ENCODE measurements at places on chromosomes 4 and X.

- DNase-seq, result no peak
These were observed 124.7 kb upstream of the NALF2 start for GRCh38 chrX:69379412-69379811.

DNA sequence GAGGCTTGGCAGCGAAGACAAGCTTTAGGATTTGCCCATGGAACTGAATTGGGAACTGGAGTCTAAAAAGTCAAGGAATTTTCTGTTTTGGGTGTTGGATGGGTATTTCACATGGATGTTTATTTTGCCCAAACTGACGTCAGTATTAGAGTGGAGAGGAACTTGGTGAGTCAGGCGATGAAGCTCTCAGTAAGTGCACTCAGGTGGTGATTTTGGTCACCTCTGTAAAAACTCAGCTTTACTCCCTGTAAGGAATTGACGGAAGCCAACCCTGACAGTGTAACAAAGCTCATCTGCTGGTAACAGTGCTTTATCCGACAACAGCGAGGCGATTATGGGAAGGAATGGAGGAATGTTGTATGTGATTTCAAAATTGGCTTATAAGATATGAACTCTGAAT, 77.0 kb upstream of the PGRMC2 start:
- no peak for DNase-seq

DNA sequence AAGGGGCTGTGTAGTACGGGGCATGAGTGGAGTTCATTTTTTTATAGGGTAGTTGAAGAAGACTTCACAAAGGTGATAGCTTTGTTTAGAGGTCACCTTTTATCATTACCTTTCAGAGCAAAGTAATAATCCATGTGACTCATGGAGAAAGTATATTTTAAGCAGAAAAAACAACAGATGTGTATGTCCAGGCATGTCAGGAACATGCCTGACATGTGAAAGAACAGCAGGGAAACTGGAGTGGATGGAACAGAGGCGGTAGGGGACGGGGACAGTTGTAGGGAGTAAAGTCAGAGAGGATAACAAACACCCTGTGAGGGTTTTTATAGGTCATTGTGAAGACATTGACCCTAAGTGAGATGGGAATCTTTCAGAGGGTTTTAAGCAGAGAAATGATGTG, 107.6 kb downstream of the USP9X start:
- DNase-seq, result no peak

- DNase-seq, result no peak
These were observed 329.5 kb downstream of the KCTD8 start for GRCh38 chr4:44118971-44119680.

DNA sequence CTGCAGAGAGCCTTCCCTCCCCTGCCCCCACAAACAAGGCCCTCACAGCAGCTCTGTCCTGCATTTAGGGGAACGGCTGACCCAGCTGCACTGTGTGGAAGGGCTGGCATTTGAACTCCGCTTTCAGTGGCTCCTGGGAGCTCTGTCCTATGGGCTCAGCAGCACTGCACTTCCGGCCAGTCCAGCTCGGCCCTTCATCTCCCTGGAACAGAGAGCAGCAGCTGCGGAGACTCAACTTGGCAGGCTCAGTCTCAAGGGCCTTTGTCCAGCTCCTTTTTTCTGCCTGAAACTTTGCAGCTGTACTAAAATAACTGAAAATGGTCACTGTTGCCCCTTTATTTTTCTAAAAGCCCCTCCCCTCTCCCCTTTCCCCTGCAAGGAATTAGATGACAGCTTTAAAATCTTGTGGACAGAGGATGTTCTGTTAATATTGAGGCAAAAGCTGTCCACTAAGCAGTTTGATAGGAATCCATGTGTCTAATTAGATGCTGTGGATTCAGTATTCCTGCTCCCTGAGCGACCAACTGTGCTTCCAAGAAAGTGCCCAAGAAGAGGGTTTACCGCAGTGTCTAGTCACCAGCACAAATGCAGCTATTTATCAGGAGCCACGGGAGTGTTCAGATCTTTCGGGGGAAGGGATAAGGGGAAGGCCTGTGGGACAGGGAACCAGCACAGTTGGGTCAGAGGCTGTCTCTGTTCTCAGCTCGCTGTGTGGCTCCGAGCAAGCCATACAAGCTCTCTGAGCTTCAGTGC, 133.1 kb downstream of the AFAP1 start:
- no peak for DNase-seq

- DNase-seq, result no peak
These were observed 18.0 kb downstream of the GABRB1 start for GRCh38 chr4:47049347-47049746.

GRCh38 chr4:80803337-80803736, 227.2 kb upstream of the BMP3 start:
- no peak for DNase-seq

DNA sequence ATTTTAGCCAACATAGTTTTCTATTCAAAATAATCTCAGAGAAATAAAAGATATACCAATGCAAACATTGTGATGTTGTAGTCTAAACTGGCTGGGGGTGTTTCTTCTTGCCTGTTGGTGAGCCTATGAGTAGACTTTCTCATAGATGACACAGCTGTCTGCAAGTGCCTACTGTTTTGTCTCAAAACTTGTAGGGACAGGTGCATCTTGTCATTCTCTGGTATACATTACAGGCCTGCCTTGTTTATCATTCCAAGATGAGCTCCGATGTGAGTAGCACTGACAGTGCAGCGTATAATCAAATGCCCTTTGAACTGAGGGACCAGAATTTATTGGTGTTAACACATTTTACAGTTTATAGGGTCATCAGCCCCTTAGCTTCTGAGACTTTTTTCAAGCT, 353.8 kb downstream of the PRDM5 start:
- no peak for DNase-seq

- no peak for DNase-seq
These were observed 88.9 kb upstream of the CLDN34 start for GRCh38 chrX:9878146-9878820.

DNA sequence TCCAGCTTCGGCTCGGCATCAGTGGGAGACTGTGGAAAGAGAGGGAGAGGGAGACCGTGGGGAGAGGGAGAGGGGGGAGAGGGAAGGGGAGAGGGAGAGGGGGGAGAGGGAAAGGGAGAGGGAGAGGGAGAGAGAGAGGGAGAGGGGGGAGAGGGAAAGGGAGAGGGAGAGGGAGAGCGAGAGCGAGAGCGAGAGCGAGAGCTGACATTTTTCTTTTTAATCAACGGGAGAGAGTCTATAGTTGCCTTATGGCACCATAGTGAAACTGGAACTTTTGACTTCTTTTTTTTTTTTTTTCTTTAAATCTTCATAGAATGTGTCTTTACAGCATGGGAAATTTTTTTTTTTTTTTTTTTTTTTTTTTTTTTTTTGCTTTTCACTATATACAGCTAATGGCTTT, 94.7 kb upstream of the NUDT6 start:
- no peak for DNase-seq

DNA sequence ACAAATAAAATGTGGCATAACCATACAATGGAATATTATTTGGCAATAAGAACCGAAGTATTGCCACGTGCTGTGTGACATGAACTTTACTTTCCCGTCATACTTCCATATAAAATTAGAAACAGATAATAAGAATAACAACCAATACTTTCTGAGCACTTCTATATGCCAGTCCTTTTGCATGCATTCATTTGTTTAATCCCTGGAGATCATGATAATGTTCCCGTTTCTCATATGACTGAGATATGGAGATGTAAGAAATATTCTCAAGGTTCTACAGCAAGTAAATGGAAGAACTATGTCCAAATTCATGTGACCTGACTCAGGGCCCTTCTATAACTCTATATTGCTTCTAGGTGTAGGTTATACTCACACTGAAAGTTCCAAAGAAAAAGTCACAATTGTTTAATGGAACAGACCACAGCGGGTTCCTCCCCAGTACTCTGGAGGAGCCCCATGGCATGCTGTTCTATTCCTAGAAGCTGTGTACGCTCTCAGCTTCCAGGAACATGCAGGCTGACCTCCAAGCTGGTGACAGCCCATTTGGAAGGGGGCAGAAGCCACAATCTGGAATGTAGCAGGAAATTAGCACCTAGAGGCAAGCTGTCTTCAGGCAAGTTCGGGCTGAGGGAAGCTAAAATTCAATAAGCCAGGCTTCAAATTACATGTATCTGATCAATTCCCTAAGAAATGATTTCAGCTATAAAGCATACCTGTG, 31.5 kb downstream of the QDPR start:
- DNase-seq, result no peak

DNA sequence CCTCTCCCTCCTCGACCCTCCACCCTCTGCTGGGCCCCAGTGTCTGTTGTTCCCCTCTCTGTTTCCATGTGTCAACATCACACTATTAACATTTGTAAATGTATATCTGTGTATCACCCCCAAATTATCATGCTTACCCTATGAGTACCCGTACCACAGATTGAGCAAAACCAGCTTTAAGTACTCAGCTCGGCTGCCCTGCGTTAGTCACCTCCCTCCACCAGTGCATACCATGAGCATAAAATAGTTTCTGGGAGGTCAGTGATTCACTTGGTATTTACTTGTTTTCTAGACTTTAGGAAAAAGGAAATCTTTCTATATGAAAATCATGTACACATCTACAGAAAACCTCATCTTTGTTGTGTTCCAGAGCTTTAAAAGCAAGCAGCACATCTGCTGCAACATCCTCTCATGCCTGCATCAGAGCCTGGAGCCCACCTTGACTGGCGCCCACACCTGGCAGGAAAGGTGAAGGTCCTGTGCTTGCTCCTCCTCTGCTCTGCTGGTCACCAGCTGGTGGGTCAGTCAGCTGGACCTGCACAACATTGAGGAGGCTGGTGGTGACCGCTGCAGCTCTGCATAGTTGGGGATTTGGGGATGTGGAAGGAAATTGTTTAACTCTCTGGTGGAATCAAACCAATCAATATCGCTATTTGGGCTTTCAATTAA, 214.4 kb upstream of the KLF3 start:
- DNase-seq, result no peak

- DNase-seq, result no peak
These were observed 111.9 kb downstream of the PHKA2 start for GRCh38 chrX:18871970-18872369.

DNA sequence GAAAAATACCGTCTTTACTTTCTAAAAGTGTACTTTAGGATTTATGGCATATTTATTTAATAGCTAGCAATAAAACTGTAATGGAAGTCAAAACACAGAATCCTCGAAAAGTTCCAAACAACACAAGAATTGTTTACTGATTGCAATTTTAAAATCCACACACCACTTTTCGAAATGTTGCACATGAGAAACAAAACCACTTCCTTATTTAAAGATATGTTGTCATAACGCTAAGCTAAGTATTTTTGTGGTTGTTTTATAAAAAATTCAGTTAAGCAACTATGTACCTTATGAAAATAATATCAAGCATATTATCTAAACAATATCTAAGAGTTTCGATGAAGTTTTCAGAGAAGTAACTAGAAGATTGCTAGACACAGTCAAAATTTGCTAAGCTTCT, 344 bp downstream of the TMPRSS11D start:
- DNase-seq, result no peak

- no peak for DNase-seq
These were observed 97.1 kb downstream of the JADE1 start for GRCh38 chr4:128906581-128906980.

DNA sequence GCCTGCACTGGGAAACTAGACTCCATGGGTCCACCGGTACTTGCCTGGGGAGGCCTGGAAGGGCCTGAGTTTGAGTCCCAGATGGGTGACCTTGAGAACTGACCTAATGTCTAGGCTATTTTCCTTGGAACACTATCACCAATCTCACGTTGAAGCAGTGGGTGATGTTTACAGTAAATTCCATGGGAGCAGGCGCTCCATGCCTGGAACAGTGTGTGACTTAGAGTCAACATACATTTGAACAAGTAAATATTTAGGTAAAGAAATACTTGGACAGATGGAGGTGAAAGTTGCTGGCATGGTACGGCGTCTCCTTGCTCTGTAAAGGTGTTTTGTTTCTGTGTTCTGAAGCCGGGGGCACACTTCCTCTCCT, 47.5 kb downstream of the TBC1D14 start:
- no peak for DNase-seq

GRCh38 chrX:114959729-114960128, 57.7 kb downstream of the IL13RA2 start:
- no peak for DNase-seq

DNA sequence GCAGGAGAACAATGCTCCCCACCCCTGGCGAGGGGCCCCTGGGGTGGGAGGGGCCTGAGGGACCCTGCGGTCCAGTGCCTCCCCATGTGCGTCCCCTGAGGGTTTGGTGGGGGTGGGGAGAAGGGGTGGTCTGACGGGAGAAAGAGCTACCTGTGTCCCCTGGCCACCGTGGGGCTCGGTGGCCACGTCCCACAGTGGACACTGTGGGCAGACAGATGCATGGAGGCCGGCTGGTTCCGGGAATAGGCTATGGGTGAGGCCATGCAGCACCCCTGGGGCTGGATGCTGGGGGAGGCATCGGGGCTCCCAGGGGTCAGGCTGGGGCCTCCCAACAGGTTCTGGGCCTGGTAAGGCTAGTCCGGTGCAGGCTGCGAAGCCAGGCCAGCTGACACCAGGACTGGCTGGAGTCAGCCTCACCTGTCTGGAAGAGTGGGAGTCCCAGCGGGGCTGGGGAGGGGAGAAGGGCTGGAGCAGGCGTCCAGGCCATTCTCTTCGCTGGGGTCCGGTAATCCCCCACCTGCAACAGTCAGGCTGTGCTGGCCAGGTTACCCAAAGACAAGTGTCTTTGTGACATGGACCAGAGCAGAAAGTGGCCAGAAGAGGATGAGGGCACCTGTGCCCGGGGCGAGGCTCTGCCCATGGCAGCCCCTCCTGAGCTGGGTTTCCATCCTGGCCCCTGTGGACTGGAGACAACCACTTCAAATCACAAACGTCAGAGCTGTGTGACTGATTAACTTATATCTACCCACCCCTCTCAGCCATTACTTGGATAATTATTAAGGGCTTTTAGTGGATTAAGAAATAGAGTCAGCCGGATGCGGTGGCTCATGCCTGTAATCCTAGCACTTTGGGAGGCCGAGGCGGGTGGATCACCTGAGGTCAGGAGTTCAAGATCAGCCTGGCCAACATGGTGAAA, 1.4 kb upstream of the FAM53A start:
- no peak for DNase-seq

DNA sequence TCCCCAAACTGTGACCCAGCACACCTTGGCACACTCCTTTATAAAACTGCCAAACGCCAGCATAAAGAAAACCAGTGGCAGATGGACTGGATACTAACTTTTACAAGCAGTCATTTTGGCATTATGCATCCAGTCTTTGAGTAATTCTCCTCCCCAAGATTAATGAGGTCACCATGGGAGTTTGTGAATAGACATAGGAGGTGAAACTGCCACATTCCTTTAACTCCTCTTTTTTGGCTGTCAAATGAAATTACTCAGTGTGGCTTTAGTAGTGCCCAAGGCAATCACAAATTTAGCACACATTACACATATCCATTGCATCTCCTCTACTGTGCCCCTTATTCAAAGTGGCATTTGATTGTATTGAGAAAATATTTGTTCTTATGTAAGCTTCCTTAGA, 315.3 kb upstream of the FGF13 start:
- DNase-seq, result no peak

GRCh38 chr4:121648516-121648915, 48.3 kb downstream of the ANXA5 start:
- no peak for DNase-seq

DNA sequence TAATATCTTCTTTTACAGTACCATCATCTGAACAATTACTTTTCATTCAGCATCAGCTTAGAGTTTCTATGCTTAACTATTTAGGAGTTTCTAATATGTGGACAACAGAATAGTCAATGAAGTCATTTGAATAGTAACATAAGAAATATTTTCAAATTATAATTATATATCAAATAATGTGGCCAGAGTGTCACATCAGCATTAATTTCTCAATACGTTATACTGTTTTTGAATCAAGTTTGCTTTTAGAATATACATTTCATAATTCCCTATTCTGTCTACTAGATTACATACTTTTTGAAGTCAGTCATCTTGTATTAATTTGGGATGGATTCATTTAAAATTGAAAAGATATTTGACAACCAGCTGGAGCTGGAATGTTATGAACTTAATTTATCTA, 677.4 kb upstream of the PABPC4L start:
- no peak for DNase-seq

Measured in activated CD4-positive, alpha-beta T cell treated with anti-CD3 and anti-CD28 coated beads, Interleukin-2, Interleukin-6, amounts not matched to agents 100 ng/mL and 50 ng/mL, durations not matched to agents 16 hours and 8 hours (primary cell).